ENCODE measurements at places on chromosomes 6 and 20. TPM values are rescaled to one million over a fixed set of nuclear protein-coding genes. Genes with fewer than 3 reads are reported as not detected.

LAMA2 gene
- polyA plus RNA-seq = 50.0 TPM

HLA-DRA gene
- not detected for polyA plus RNA-seq

THEMIS gene
- not detected for polyA plus RNA-seq

NTSR1 gene
- polyA plus RNA-seq = 0.01 TPM

TGM3 gene
- not detected for polyA plus RNA-seq

ADIG gene
- not detected for polyA plus RNA-seq

SLC22A3 gene
- polyA plus RNA-seq = not detected

RBL1 gene
- 3.8 TPM for polyA plus RNA-seq

SLC22A16 gene
- not detected for polyA plus RNA-seq

QKI gene
- 114 TPM for polyA plus RNA-seq

DNA sequence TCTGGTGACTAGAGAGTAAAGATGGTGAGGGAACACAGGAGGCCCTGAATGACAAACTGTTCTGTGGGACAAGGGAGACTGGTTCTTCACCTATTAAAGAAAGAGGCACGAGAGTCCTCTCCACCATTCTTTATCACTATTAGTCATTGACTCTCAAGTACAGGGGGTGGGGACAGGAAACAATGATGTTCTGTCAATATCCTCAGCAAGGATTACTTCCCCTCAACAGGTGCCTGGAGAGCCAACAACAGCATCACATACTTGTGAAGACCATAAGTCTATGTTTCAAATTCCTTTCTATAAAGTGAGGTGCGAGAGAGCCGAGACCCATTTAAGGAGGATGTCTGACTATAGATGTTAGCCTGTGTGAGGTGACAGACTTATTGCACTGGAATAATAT, 72.4 kb upstream of the TBC1D7 start:
- no peak for DNase-seq

- DNase-seq = no peak
Measured at GRCh38 chr20:25318471-25319240, 70.8 kb downstream of the PYGB start.

GRCh38 chr6:143955971-143956370, 52.1 kb downstream of the PLAGL1 start:
- no peak for DNase-seq

DNA sequence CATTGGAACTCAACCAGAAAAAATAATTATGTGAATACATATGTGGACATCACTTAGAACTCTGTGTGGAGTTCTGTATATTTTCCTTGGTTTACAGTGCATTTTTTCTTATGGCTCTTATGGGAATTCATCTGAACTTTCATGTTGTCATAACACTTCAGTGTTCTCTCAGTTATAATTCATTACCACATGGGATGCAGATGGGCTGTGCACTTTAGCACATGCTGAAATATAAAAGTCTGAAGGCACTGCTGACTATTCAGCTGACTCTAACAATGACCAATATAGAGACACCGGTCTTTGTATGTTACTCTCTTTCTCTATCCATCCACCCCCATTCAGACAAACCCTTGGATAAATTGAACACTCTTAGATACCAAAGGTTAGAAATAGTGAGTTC, 29.3 kb downstream of the GRIK2 start:
- no peak for DNase-seq

GRCh38 chr6:144286503-144287393, 1.6 kb downstream of the UTRN start:
- DNase-seq = peak; percentile 84

DNA sequence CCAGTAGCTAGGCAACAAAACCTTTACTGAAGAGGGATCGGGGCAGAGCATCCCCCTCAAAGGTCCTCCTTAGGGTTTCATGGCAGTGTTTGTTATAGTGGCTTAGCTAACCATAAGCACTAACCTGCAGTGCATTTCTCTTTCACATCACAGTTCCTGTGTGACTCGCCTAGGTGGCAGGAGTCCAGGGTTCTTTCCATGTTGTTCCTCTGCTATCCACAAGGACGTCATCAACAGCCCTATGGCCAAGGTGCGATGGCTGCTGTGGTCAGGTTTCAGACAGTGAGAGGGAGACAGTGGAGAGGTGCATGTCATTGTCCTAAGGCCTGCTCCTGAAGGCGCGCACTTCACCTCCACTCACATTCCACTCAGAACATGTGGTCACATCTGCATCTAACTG, 38.8 kb upstream of the FOXA2 start:
- no peak for DNase-seq

DNA sequence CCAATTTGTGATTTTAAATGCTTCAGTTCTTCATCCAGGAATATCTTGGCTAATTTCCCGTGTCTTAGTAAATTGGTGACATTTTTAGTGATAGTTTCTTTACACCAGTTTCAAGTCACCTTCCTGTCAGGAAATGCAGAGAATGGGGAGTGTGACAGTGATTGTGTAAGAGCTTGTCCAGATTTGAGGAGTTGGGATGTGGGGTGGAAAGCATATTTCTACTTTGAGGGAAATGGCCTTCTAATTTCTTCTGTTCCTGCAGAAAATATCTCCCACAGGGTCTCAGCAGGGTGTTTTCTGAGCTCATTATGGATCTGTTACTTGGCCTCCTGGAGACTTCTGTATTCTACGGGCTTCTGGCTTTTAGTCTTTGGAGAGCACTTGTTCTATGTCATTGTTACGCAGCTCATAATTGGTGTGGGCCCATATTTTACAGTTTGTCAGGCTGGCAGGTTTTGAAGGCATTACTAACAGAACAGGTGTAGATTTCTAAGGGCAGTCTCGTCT, 65.6 kb downstream of the TMEM200A start:
- no peak for DNase-seq

GRCh38 chr6:151240791-151241642, 1.2 kb downstream of the AKAP12 start:
- no peak for DNase-seq

GRCh38 chr20:3461211-3461771, 9.5 kb upstream of the ATRN start:
- no peak for DNase-seq

DNA sequence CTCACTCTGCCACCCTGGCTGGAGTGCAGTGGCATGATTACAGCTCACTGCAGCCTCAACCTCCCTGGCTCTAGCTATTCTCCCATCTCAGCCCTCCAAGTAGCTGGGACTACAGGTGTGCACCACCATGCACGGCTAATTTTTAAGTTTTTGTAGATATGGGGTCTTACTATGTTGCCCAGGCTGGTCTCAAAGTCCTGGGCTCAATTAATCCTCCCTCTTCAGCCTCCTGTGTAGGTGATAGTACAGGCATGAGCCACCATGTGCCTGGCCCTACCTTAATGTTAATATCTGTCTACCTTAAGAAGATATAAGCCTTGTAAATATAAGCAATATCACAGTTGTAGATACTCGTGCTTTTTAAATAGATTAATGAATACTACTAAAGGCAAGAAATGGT, 16.7 kb downstream of the EEF1A1 start:
- DNase-seq = no peak

- no peak for DNase-seq
Measured at GRCh38 chr6:127124172-127124571, 5.7 kb downstream of the RSPO3 start.

GRCh38 chr6:48596830-48597229, 485.8 kb upstream of the PTCHD4 start:
- no peak for DNase-seq

DNA sequence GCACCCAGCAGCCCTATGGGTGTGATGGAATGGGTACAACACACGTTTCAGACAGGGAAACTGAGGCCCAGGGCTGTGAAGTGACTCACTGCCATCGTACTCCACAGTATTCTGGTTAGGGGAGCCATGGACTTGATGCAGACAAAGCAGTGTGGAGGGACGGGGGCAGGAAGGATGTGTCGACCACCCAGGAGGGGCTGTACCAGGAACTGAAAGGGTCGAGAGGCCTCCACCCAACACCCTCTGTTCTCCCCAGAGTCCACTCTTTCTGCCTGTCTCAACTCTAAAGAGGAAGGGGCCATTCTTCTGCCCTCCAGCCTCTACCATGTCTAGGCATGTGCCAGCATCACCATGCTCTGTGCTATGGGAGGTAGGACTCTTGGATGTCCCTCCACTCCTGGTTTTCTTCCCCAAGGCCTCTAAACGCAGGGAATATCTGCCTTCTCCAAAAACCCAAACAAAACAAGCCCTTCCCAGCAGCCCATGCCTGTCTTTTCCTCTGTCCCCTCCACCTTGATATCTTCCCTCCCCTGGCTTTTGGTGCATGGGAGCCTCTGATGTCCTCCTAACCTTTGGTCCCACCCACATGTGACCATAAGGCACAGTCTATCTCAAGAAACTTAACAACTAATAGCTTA, 7.4 kb downstream of the SLC22A1 start:
- no peak for DNase-seq

DNA sequence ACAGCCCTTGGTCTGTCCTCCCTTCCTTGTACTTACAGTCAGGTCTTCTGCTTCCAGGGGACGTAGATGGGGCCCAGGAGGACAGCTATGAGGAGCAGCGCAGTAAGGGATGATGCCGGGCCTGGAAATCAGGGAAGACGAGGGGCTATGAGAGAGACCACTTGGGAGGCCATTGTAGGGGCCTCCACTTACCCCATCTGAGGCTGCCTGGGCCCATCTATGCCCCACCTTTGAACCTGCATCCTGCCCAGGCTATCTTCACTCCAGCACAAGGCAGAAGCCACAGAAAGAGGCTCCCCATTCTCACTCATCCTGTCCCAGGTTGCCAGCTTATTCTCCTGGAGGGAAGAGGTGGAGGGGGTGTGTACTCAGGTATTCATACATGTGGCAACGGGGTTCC, 10.4 kb upstream of the SIRPB1 start:
- DNase-seq = no peak

DNA sequence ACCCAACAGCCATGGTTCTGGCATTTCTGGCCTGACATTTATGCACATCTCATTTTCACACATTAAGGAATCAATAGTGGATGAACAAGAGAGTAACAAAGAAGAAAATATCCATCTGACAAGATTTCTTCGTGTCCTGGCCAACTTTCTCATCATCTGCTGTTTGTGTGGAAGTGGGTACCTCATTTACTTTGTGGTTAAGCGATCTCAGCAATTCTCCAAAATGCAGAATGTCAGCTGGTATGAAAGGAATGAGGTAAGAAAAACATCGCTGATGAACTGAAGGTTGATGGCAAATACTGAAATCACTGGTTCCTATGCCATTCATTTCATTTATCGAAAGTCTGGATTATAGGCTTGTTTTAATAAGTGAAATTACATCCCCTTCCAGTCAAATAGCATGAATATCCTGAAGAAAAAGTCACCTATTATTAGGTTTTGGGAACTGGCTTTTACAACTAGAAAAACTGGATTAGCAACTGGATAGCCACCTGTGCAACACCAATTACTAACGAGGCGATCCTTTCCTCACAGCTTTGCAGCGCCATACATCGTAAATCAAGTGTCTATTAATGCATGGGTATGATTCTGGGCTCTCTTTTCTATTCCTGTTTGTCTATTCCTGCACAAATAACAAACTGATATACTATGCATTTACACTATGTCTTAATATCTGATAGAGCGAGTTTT, 50.2 kb upstream of the NOP56 start:
- no peak for DNase-seq

GRCh38 chr20:40643891-40644290, 45.1 kb downstream of the MAFB start:
- no peak for DNase-seq

GRCh38 chr20:59138114-59138748, 25.4 kb upstream of the ZNF831 start:
- DNase-seq = no peak

GRCh38 chr6:169539176-169539897, 162.5 kb downstream of the WDR27 start:
- DNase-seq = no peak

GRCh38 chr20:63663332-63664066, 5.4 kb downstream of the RTEL1 start:
- DNase-seq = no peak

- DNase-seq = no peak
Measured at GRCh38 chr6:35305117-35305516, 7.5 kb downstream of the DEF6 start.

DNA sequence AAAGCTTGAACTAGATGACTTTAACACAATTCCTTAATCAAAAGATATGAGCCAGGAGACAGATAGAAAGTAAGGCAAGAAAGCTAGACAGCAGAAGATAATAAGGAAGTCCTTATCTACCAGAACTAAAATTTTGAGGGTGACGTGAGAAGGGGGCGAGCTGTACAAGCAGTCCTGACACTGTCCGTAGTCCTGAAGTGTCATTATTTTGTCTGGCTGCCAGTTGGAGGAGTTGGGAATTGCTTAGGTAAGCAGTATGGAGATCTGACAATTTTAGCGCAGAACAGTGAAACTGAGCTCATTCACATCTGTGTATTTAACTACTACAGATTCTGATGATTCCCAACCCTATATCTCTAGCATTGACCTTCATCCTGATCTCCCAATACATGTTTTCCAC, 25.8 kb upstream of the CEP85L start:
- DNase-seq = no peak

GRCh38 chr6:125818772-125819260, 28.1 kb downstream of the NCOA7 start:
- no peak for DNase-seq

- peak; percentile 53 for DNase-seq
Measured at GRCh38 chr6:138817799-138818198, 21.9 kb downstream of the ECT2L start.

GRCh38 chr6:93751969-93752368, 332.6 kb upstream of the EPHA7 start:
- no peak for DNase-seq

DNA sequence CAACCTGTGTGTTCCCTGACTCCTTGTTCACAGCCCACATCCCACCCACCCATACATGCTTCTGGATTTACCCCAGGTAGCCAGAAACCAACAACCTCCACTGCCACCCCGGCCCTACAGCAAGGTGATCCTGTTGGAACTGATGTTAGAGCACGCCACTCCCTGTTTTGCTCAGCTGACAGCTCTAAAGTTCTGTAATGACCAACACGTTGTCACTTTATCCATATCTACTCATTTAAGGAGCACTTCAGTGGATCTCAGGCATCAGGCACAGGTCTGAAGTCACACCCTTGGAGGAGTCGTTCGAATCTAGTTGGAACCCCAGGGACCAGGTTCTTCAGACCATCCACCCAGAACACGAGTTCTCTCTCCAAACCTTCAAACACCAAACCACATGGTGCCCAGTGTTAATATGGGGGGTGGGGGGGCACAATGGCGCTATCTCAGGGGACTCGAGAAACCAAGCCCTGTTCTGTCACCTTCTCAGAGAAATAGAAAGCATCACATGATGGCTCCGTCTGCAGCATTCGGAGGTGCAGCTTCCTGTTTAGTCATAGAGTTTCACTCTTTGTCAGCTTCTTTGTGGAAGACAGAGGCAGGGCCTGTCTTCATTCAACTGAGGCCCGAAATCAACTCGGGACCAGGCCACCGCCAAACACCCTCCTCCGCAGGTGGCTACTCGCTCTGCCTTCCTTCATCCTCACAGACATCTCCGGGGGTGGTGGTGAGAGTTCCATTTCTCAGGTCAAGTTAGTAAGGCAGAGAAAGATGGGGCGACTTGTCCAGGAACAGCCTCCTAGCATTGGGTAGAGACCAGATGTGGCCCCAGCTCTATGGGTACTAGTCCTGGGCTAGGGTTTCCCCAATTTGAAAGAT, 142.2 kb downstream of the NFATC2 start:
- DNase-seq = no peak

DNA sequence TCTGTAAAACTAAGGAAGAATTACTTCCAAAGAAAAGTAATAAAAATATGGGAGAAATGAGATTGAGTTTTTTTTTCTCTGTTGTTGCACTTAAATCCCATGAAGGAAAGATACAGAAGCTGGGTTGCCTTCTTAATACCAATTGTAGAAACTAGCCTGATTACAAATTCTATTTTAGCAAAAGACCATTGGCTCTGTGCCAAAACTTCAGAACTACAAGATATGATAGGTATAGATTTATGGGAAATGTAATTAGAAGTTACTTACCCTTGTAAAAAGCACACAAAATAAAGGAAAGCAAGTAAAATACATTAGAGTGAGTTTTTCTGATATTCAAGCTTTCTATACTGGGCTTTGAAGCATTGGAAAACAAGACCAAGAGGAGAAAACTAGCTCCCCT, 73.5 kb upstream of the SCGN start:
- DNase-seq = no peak

Measured in BJ (cell line).